ENCODE measurements at places on chromosomes 1 and 21.
A peak's percentile ranks its signal among the peaks of the same experiment; 100 is the strongest.

DNA sequence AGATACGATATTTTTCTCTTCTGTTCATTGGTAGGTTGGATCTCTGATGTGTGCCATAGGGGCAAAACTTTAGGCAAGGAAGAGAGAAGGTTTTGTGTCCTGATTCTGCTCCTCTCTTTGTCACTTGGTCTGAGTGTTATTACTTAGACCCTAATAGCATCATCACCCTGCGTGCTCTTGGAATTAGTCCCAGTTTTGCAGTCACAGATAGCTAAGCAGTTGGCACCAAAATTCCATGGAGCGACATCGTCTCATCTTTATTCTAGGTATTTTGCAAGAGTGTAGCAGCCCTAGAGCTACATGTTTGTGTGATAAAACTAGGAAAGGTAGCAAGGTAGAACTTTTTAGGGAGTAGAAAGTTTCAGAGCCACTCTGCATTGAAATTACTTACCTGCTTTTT is 23.8 kb downstream of the PIP5K1A start:
- DNase-seq, result no peak

DNA sequence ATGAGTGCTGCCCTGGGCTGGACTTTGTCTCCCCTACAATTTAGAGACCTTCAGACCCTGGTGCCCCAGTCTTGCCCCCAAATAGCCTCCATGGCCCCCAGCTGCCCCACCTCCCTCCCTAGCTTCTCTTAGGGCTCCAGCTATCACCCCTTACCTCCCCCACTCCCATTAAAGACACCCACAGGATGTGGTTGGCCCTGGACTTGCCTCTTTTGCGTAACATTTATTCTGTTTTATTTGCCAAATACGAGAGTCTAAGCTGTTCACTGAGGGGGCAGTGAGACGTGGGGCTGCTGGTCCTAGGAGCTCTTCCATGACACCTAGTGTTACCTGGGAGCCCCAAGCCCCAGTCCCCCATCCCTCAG is 4.5 kb downstream of the ZC3H12A start:
- DNase-seq, result peak; percentile 91

GRCh38 chr1:38173157-38173831 is 126.7 kb upstream of the POU3F1 start:
- DNase-seq, result peak; percentile 2

DNA sequence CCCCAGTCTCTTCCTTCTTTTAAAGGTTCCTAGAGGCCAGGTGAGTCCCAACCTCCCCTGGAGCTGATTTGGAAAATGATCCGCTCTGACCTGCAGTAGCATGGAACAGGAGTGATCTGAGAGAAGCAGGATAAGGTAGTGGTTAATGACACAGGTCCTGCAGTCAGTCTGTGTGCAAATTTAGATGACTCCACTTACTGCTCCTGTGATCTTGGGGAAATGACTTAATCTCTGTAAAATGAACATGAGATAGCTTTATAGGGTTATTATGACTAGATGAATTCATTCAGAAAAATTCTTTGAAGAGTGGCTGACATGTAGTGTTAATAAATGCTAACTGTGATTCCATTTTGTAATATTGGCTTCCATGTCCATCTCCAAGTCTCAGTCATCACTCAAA is 374.9 kb upstream of the CAMK1G start:
- DNase-seq, result no peak

GRCh38 chr1:20234788-20235535 is 48.6 kb upstream of the PLA2G2C start:
- DNase-seq, result no peak

GRCh38 chr1:46991083-46991923 is 32.2 kb upstream of the CYP4X1 start:
- peak; percentile 17 for DNase-seq

GRCh38 chr1:2559509-2560298 is 3.5 kb downstream of the TNFRSF14 start:
- DNase-seq, result no peak

DNA sequence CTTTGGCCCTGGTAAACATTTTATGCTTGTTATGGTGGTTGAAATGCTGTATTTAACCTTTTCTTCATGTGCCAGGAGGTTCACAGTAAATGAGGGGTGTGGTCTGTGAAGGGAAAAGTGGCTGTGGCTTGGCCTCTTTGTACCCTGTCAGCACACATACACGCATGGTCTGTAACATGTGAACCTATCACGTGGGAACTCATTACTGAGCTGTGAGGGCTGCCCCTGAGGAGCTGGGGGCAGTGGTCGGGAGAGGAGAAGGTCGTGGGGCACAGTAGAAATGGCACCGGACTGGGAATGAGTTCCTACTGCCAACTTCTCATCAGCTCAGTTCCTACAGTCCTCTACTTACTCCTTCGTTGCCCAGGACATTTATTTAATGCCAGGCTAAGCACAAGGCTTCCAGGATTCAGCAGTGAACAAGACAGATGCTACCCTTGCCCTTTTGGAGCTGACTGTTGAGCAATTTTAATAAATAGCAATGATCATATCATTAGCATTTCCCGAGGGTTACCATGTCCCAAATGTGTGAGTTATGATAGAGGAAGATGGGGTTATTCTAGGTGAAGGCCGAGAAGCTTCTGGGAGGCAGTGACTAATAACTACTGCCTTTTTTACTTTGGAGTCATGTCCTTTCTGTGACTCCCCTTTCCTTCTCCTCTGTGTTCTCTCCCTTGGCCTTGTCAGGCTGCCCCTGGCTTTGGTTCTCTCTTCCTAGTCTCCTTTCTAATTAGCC is 38.8 kb downstream of the DDR2 start:
- no peak for DNase-seq

- no peak for DNase-seq
These were observed 263.3 kb downstream of the MRPL39 start for GRCh38 chr21:25343774-25344545.

- no peak for DNase-seq
These were observed 109.6 kb upstream of the OLIG2 start for GRCh38 chr21:32916088-32916487.

DNA sequence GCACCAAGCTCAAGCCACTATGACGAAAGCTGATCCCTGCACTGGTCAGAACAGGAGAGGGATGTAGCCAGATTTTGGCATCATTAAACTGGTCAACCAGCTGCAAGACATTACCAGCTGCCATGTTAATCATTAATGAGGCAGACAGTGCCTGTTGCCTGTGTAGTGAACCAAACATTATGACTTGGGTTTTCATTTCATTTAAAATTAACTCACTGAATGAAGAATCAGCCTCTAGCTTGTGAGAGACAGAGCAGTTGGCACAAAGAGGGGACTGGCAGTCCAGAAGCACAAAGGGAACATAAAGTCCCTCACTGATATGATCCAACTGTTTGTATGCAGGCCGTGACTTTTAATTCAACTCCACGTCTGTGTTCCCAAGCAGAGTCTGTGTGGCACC is 318.9 kb downstream of the SEC16B start:
- no peak for DNase-seq

DNA sequence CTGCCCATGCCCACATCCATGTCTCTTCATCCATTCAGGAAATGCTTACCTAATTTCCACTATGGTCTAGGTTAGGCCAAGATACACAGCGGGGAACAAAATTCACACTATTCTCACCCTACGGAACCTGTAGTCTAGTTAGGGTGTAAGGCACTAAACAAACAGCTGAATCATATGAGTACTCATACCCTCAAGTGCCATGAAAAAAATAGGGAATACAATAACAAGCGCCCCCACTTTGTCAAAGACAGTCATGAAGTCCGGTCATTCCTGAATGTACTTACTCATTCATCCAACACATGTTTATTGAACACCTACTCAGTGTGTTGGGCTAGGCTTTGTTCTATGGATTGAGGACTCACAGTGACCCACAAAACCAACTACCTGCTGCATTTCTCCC is 6.2 kb upstream of the FYB2 start:
- no peak for DNase-seq

GRCh38 chr1:1554926-1555915 is 14.8 kb upstream of the TMEM240 start:
- DNase-seq, result no peak

DNA sequence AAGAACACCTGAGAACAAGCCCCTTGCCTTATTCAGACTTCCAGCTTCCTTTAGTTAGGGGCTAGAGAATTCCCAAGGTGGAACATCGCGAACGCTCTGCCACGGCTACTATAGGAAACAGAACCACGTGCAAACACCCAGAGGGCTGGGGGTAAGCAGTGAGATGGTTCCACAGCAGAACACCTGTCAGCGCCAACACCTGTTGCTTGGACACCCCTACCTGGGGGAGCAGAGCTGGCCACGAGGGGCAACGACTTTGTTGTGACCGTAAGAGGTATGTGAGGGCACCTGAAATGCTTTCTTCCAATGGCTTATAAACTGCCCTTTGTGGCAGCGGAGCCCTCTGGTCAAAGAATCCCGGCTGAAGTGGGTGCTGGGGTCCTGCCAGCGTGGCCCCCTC is 50.7 kb downstream of the MRPL37 start:
- no peak for DNase-seq

GRCh38 chr21:35641271-35642016 is 418.9 kb downstream of the SETD4 start:
- no peak for DNase-seq

DNA sequence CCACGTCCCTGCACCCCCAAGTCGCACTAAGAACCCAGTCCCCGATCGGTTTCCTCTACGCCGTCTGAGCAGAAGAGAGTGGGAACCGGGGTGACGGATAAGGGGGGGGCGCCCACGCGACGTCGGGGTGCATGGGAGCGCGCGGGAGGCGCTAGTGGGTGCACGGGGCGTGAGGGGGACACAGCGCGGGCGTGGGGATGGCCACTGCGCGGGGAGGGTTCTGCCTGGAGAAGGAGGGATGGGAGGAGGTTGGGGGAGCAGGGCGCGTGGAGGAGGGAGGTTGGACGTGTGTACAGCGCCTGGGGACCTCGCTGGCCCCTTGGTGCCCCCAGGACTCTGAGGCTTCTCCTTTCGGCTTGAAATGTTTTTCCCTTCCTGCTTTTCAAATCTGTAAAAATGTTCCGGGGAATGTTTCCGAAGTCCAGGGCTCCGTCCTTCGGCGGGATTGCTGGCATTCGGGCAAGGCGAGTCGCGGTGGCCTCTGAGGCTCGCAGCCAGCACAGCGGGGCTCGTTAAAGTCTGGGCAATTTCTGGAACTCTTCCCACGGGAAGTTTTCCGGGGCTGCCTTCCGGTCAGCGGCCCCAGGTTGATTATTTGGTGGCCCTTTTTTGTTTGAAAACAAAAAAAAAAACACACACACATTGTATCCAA is 13.1 kb downstream of the RNF220 start:
- no peak for DNase-seq

DNA sequence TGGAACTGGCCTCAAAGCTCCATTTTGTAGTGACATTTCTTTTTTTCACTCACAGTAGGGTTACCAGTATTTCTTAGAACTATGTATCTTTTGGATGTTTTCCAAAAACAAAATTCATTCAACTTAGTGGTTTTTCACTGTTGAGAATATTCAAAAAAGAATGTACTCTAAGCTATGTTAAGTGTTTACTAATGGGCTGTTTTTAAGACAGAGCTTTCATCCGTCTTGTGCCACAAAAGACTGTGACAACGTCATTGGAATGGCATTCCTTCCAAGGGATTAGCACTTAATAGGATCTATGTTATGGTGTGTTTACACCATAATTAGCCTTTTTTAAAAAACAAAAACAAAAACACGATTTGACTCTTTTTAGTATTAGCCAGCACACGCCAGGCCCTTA is 66.8 kb downstream of the TTC3 start:
- DNase-seq, result no peak

- no peak for DNase-seq
These were observed 68.4 kb downstream of the AK5 start for GRCh38 chr1:77350012-77350770.

DNA sequence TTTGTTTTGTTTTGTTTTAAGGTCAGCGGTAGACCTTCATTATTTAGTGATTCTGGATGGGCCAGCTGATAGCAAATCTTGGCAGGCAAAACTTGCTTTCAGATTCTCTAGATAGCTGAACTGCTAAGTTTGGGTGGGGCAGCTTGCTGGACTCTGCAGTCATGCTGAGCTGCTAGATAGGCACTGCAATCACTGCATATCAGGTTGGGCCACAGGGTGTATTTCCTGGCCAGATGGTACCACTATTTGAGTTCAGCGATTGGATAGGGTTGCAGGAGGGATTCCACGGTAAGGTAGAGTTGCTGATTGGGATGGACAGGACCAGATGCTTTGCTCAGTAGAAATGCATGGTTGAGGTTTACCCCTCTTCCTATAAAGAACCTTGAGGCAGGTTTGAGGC is 579.3 kb upstream of the ADGRL4 start:
- no peak for DNase-seq

DNA sequence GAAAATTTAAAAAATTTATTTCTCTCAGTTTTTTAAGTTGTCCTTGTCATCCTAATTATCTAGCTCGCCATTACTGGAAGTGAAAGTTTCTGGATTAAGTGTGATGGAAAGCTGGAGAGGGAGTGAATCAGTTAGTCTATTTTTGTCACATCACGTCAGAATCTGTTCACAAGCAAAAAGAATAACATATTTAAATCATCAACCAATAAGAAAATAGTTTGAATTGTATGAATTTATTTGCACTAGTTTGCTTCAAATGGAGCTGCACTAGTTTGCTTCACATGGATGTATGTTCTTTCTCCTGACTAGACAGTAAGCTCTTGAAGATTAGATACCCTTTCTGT is 22.8 kb downstream of the PHC2 start:
- no peak for DNase-seq

GRCh38 chr1:53826367-53826766 is 11.7 kb downstream of the NDC1 start:
- peak; percentile 22 for DNase-seq

DNA sequence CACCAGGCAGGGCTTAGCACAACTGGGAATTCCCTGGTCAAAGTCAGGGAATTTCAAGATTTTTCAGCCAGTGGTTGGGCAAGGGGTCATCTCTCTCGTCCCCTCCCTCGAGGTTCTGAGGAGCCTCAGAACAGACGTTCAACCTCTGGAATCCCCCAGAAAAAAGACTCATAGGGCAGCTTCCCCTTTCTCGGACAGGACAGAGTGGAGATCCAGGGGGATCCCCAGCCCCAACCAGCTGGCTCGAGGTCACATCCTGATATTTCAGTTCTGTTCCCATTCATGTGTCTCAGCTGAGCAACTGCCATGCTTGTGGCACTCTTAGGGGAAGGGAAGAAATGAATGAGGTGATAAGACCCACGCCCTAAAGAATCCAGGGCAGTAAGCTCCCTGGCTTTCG is 4.9 kb upstream of the LAD1 start:
- no peak for DNase-seq

- DNase-seq, result peak; percentile 42
These were observed 12.8 kb downstream of the ADAMTSL4 start for GRCh38 chr1:150561974-150562445.

DNA sequence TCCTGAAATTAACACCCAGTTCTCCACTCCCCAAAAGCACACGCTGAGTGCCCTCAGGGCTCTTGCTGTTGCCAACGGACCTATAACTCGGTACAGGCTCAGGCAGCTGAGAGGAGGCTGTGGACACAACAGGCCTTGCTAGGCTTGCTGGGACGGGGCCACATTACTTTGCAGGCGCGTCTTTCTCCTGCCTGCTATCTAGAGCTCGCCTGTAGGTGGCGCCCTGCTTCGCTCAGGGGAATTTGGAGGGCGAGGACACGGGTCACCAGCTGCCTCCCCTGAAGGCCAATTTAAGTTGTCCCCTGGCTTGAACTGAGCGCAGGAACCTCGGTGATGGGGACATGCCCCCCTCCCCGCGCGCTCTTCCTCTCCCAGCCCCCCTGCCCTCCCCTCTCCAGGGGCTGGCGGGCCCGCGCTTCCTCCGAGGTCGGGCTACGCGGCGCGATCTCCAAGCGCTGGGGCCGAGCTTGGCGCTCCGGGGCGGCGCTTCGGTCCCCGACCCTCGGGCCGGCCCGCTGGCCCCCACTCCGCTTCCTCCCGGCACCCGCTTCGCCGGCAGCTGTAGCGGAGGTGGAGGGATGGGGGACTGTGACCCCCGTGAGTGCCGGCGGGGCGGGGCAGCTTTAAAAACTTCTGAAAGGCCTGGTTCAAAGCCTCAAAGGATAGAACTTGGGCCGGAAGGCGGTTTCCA is 32.4 kb upstream of the NFIA start:
- DNase-seq, result peak; percentile 72

Measured in NB4 (cell line).